Neural progenitor cell (in vitro differentiated cells): ENCODE measurements at places on chromosomes 11 and 22. TPM values are rescaled to one million over a fixed set of nuclear protein-coding genes. Genes with fewer than 3 reads are reported as not detected.

GRCh38 chr22:50089682-50090411 lies at the start of gene MOV10L1:
Gene MOV10L1, plus strand, starts transcription at chr22:50090006. Its CDS starts 83 bp downstream, at chr22:50090089.
- no peaks in the 10 kb centered on the region for H3K36me3 ChIP-seq
- H3K4me1 ChIP-seq = no peaks in the 10 kb centered on the region
- H3K4me3 ChIP-seq = no peak within 1 kb of the TSS
- H3K27me3 ChIP-seq = no peaks in the 10 kb centered on the region

- no peaks in the 10 kb centered on the region for H3K36me3 ChIP-seq
- H3K27me3 ChIP-seq = no peaks in the 10 kb centered on the region
- no peak overlapping the region for H3K27ac ChIP-seq
- H3K4me1 ChIP-seq = peaks cover 5% of the 10 kb centered on the region
- no peak overlapping the region for H3K4me3 ChIP-seq
Observed at GRCh38 chr11:101835506-101836063, 79.2 kb upstream of the CEP126 start.

GRCh38 chr11:78295347-78295746 lies 106.6 kb downstream of the USP35 start:
- no peak overlapping the region for H3K4me3 ChIP-seq
- peaks cover 42% of the 10 kb centered on the region for H3K4me1 ChIP-seq
- no peaks in the 10 kb centered on the region for H3K36me3 ChIP-seq
- H3K27me3 ChIP-seq = no peaks in the 10 kb centered on the region
- DNase-seq = no peak

GRCh38 chr11:126310200-126310991 lies 6.5 kb downstream of the DCPS start:
- H3K4me3 ChIP-seq = no peak overlapping the region
- peak; percentile 88 for DNase-seq
- H3K27me3 ChIP-seq = no peaks in the 10 kb centered on the region
- no peaks in the 10 kb centered on the region for H3K4me1 ChIP-seq
- no peaks in the 10 kb centered on the region for H3K36me3 ChIP-seq

- H3K27ac ChIP-seq = no peak overlapping the region
- no peak for DNase-seq
- H3K4me3 ChIP-seq = no peak overlapping the region
Observed at GRCh38 chr22:34370711-34371110, 450.4 kb upstream of the LARGE1 start.

SYT8 gene
- total RNA-seq = not detected in 2 replicates

DNA sequence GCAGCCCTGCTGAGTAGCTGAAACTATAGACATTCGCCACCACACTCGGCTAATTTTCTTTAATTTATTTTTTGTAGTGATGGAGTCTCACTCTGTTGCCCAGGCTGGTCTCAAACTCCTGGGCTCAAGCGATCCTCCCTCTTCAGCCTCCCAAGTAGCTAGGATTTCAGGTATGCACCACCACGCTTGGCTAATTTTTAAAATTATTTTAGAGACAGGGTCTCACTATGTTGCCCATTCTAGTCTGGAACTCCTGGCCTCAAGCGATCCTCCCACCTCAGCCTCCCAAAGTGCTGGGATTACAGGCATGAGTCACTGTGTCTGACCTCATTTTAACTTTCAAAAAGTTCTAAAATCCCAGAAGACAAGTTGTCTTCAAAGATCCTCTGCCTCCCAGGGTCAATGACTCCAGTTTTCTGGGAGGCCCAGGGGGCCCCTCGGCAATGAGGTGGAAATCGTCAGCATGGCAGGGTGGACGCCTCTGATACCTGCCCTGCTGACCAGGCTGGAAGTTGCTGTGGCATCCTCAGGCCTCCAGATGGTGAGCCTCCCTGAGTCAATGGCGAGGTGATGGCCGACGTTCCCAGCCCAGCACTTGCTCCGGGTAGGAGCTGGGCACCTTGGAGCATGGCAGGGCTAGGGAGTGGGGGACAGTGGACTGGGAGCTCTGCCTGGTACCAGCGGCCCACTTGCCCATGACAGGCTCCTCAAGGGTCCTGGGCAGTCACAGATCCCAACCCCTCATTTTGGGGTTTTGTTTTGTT lies 31.1 kb downstream of the RPL3 start:
- no peak overlapping the region for H3K4me3 ChIP-seq
- DNase-seq = no peak
- H3K27me3 ChIP-seq = no peaks in the 10 kb centered on the region
- H3K27ac ChIP-seq = no peak overlapping the region
- no peaks in the 10 kb centered on the region for H3K36me3 ChIP-seq

SERHL2 gene
- total RNA-seq = 0.99 TPM in 1 of 2 replicates, not detected in the other

PHOX2A gene
- total RNA-seq = not detected in 2 replicates

GRCh38 chr11:32168924-32169323 lies 78.0 kb downstream of the RCN1 start:
- no peaks in the 10 kb centered on the region for H3K27me3 ChIP-seq
- H3K4me3 ChIP-seq = no peak overlapping the region
- no peak for DNase-seq

GRCh38 chr11:70402685-70403084 lies 4.4 kb downstream of the CTTN start:
- H3K4me1 ChIP-seq = peaks cover 6% of the 10 kb centered on the region
- H3K4me3 ChIP-seq = no peak overlapping the region
- no peak overlapping the region for H3K27ac ChIP-seq
- no peak for DNase-seq
- H3K27me3 ChIP-seq = no peaks in the 10 kb centered on the region

- no peak for DNase-seq
- H3K36me3 ChIP-seq = peaks cover 4% of the 10 kb centered on the region
- no peak overlapping the region for H3K4me3 ChIP-seq
- H3K4me1 ChIP-seq = peaks cover 10% of the 10 kb centered on the region
Observed at GRCh38 chr11:65124480-65125196, 2.5 kb downstream of the MRPL49 start.

DNA sequence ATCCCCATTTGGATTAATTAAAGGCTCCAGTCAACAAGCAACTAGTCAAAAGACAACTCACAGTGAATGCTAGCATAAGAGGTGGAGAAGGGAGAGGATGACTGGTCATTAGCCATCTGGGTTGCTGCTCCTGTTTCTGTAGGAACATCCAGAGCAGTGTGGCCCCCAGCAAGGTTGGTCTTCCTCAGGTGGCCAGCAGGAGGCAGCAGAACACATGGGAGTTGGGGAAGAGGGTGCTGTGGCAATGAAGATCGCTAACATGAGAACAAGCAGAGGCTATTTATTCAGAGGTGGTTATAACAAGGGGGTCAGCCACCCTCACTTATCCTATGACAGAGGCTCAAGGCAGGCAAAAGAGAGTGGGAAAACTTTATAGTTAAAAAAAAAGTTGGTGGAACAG lies 21.3 kb downstream of the IZUMO1R start:
- H3K27ac ChIP-seq = no peak overlapping the region
- peak; percentile 73 for DNase-seq
- H3K27me3 ChIP-seq = no peaks in the 10 kb centered on the region
